Tibial nerve (tissue), 4 donors: ENCODE measurements at places on chromosomes 4 and X. TPM values are rescaled to one million over a fixed set of nuclear protein-coding genes. Genes with fewer than 3 reads are reported as not detected.

GRCh38 chr4:185813133-185813532 is 1.1 kb upstream of the SORBS2 start:
- DNase-seq: no peak

GRCh38 chr4:153589703-153590595 is 94.1 kb upstream of the TLR2 start:
- no peak for DNase-seq

- DNase-seq: no peak
Observed at GRCh38 chr4:153539422-153539821, 73.3 kb downstream of the TMEM131L start.

GRCh38 chr4:179804440-179804839 is 2362.2 kb upstream of the AGA start:
- DNase-seq: no peak

DNA sequence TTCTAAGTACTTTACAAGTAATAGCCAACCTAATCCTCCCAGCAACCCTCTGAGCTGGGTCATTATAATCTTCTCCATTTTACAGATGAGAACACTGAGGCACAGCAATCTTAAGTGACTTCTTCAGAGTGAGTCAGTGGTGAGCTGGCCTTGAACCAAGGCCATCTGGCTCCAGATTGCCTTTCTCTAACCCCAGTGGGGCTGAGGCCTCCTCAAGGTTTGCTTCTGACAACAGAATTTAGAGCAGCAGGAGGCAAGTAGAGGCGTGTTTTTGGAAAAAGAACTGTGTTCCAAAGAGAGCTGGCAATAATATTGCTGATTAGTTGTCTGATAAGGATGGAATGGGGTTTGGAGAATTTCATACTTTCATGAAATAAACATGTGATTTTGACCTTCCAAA is 41.2 kb downstream of the PIR start:
- no peak for DNase-seq

GRCh38 chr4:180120068-180120467 is 2123.1 kb upstream of the TENM3 start:
- DNase-seq: no peak

DNA sequence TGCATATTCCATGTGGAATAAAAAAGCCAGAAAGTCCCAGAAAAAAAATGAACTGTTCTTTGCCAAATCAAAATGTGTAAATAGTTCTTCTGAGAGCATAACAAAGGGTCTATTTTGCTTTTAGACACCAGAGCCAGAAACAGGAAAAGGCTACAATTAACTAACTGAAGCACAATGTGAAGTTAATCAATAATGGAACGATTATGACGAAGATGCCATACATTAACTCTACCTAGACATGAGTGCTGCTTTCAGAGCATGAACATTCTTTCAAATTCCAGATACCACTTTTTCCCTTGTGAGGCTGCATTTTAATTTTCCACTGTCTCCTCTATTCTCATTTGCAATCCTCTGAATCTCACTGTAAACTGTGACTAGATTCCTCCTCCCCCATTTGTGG is 48.7 kb upstream of the PHOX2B start:
- DNase-seq: no peak

DNA sequence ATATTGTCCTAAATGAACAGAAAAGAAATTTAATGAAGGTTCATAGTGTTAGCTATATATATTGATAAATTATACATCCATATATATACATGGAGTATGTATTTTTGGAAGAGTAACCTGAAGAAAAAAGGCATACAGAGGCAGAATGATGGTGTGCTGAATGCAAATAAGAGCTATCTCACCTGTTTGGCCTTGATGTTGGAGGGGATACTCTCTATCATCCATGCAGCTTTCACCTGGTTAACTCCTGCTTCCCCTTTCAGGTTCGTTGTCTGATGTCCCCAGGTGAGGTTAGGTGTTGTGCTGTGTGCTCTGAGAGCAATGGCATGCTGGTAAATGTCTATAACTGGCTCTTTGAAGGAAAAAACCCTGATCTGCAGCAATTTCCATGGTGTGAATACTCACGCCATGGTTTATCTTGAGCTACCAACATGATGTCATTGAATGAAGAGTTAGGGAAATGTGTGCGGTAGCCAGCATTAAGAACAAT is 31.8 kb upstream of the SPP1 start:
- DNase-seq: no peak

- no peak for DNase-seq
Observed at GRCh38 chrX:30654989-30655607, 1.9 kb downstream of the GK start.

The SSX1 gene
- total RNA-seq: not detected

The IL2 gene
- 0.98 TPM for total RNA-seq

DNA sequence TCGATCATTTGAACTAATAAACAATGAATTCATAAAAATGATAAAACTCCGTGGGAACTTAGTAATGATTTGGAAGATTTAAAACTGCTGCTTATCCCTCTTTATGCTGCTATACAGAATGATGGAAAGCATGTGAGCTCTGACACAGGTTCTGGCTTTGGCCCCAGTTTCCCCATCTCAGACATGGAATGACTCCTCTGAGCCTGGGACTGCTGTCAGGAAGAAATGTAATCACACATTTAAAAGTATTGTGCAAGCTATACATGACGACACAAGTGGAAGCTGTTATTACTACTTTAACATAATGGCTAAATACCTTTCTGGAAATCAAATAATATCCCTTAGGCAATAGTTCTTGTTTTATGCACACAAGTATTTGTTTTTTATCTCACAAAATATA is 161.7 kb downstream of the DCHS2 start:
- DNase-seq: no peak

DNA sequence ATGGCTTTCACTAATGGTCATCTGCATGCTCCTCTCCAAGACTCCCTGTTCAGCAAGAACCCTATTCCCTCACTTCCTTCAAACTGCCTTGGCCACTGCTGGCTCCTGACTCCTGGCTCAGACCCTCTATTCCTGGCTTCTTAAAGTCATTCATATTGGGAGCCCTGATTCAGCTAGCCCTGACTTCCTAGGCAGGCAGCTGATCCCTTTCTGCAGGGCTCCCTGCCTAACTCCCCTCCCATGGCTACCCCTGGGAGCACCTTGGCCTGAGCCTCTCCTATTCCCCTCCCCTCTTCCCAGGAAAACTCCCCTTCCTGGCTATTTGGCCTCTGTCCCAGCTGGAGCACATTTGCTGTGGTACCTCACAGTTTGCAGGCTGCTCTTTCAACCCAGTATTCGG is 154.9 kb upstream of the PJA1 start:
- DNase-seq: no peak

DNA sequence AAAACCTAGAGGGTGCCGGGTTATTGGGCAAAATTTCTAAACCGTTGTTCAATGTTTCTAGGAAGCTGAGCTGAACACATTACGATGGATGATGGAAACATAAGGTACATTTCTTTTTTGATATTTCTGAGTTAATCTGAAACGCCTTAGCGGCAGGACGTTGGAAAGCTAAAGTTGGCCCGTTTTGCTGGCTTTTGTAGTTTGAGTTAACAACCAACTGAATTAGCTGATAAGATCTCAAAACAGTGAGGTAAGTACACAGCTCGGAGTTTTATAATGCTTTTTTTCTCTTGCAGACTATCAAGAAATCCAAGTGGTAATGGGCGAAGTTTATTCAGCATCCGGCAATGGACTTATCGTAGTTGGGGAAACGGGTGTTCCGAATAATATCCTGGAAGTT is 73.5 kb downstream of the PRSS12 start:
- DNase-seq: no peak

DNA sequence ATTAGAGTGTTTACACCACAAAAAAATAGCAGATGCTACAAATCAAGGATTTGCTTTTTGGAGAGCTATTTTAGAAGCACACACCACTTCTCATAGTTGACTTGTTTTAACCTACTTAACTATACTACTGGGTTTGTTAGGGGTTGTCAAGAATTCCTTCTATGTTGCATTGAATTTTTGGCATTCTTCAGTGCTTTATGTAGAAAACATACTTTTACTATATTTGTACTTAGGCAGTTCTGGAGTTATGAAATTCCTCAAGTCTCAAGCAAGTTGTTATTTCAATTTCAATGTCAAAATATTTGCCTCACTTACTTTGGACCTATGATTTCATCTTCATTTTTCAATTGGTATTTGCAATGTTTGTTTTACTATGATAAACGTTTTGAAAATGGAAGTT is 449.6 kb downstream of the GLUD2 start:
- DNase-seq: no peak
